A549 treated with dexamethasone at 1 μM for 4 hours (cell line): ENCODE measurements at places on chromosomes 5 and 9. TPM values are rescaled to one million over a fixed set of nuclear protein-coding genes. Genes with fewer than 3 reads are reported as not detected.

The FREM1 gene
- total RNA-seq: not detected in 5 replicates

The CARD6 gene
- 2.3 to 3.2 TPM (median 2.6 TPM) in 5 replicates for total RNA-seq

The CTXN3 gene
- not detected in 5 replicates for total RNA-seq

The FUBP3 gene
- total RNA-seq: 47.9 to 56.1 TPM (median 53.2 TPM) in 5 replicates

The TTC39B gene
- total RNA-seq: 1.2 to 2.0 TPM (median 1.4 TPM) in 5 replicates

The THBS4 gene
- 0.09 to 0.33 TPM (median 0.21 TPM) in 4 of 5 replicates, not detected in the other for total RNA-seq

The NEUROG1 gene
- not detected in 5 replicates for total RNA-seq

The RORB gene
- total RNA-seq: not detected in 5 replicates

The PCDHGA5 gene
- total RNA-seq: 0.09 to 0.21 TPM (median 0.15 TPM) in 5 replicates

The FOXI1 gene
- total RNA-seq: not detected in 5 replicates

The ARL10 gene
- total RNA-seq: 0.47 to 0.97 TPM (median 0.53 TPM) in 5 replicates

The NTRK2 gene
- 0.01 to 0.04 TPM (median 0.03 TPM) in 4 of 5 replicates, not detected in the other for total RNA-seq

The NAIF1 gene
- total RNA-seq: 4.9 to 8.2 TPM (median 7.3 TPM) in 5 replicates

The TMOD1 gene
- total RNA-seq: 1.6 to 2.0 TPM (median 1.7 TPM) in 5 replicates

The N4BP3 gene
- 0.74 to 0.95 TPM (median 0.87 TPM) in 5 replicates for total RNA-seq

The DCAF10 gene
- total RNA-seq: 12.2 to 15.0 TPM (median 12.8 TPM) in 5 replicates

The SPINK1 gene
- total RNA-seq: 0.54 to 1.4 TPM (median 0.82 TPM) in 5 replicates

The DOLK gene
- 32.2 to 47.1 TPM (median 42.5 TPM) in 5 replicates for total RNA-seq

The TSSK1B gene
- not detected in 5 replicates for total RNA-seq

The GNE gene
- total RNA-seq: 13.6 to 18.6 TPM (median 16.6 TPM) in 5 replicates

The SLC45A2 gene
- not detected in 5 replicates for total RNA-seq

The NR5A1 gene
- 0.11 to 0.21 TPM (median 0.12 TPM) in 4 of 5 replicates, not detected in the other for total RNA-seq

The IGFBPL1 gene
- total RNA-seq: 1.7 to 3.1 TPM (median 2.5 TPM) in 5 replicates

The DRD1 gene
- 0.02 to 0.15 TPM (median 0.06 TPM) in 5 replicates for total RNA-seq

The ADAMTSL2 gene
- total RNA-seq: not detected in 5 replicates

The LYRM7 gene
- 3.0 to 4.2 TPM (median 3.9 TPM) in 5 replicates for total RNA-seq

The CTSV gene
- total RNA-seq: 11.4 to 16.3 TPM (median 13.3 TPM) in 5 replicates

The DDX4 gene
- total RNA-seq: 0.05 to 0.08 TPM in 2 of 5 replicates, not detected in the others

The IL31RA gene
- 0.86 to 1.6 TPM (median 1.4 TPM) in 5 replicates for total RNA-seq

The HAVCR2 gene
- total RNA-seq: 0.32 to 0.52 TPM (median 0.38 TPM) in 5 replicates
